ENCODE measurements at places on chromosomes 6 and 20.
A peak's percentile ranks its signal among the peaks of the same experiment; 100 is the strongest.

DNA sequence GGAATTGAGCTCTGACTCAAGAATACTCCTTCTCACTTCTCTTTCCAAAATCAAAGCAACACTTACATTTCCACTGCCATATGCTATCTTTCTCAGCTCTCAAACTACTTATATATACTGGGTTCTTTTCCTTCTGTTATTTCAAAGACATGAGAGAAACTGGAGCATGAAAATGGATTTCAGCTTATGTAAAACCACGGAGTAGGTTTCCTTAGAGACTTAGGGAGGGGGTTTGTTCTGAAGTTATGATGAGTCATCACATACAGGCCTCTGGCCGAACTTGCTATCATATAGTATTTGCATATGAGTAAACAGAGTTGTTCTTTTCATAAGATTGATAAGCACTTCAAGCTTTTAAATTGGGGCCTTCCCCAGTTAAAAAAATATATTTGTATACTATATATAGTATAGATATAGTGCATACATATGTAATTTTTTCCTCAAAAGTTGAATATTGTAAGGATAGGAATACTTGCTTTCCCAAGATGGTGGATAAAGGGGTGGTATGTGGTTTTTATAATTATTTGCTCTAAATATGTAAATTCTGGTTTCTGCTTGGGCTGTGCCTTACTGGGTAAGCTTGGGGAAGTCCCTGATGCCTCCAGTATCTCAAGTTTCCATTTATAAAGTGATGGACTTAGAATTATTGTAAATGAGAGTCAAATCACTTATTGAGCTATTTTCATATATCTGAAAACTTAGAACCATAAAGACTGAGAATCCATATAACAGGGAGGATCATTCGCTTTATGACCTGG is 273.9 kb downstream of the RFPL4B start:
- DNase-seq = no peak

DNA sequence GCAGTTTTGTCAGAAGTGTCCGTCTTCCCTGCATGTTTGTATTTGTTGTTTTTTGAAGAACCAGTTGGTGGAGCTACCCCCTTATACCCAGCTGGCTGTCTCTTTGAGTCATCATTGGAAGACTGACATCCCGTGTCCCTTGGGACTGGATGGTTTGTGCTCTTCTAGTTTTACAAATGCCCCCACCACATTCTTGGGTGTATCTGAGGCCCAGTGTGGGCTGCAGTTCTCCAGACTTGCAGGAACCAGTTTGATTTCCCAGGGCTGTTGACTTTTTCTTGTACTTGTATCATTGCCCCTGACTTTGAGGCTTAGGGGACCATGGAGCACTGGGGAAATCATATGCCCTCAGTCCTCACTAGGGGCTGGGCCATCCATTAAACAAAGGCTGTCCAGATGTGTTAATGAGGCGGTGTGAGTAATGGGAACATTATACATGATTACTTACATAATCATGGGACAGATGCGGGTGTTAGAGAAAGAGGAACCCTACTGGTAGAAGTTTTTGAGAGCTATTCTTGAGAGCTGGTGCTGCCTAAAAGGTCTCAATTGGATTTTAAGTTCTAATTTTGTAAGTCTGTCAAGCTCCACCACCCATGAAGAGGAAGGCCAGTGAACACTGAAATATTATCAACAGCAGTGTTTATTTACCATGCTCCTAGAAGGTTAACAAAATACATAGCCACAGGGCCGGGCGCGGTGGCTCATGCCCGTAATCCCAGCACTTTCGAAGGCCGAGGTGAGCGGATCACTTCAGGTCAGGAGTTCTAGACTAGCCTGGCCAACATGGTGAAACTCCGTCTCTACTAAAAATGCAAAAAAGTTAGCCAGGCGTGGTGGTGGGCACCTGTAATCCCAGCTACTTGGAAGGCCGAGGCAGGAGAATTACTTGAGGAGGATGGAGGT is 8.5 kb downstream of the JARID2 start:
- DNase-seq = no peak

GRCh38 chr20:63739130-63740069 is at the start of gene SLC2A4RG:
SLC2A4RG (plus strand) TSS chr20:63739776; CDS start chr20:63739913, 137 bp downstream.
- DNase-seq = no peak

- DNase-seq = no peak
Measured at GRCh38 chr20:5072756-5073659, 46.8 kb downstream of the PCNA start.

DNA sequence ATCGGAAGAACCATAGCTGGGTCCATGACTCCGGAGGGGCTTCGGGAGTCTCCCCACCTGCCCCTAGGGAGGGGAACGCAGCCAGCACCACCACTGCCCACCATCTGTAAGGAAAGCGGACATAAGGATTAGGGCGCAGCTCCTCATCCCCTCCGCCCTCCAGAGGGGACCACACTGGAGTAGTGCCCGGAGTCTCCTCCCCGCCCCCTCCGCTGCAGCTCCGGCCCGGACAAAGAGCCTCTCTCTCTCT is 628 bp downstream of the SLC35B2 start:
- no peak for DNase-seq

- DNase-seq = no peak
Measured at GRCh38 chr6:121645100-121645745, 209.8 kb downstream of the GJA1 start.

DNA sequence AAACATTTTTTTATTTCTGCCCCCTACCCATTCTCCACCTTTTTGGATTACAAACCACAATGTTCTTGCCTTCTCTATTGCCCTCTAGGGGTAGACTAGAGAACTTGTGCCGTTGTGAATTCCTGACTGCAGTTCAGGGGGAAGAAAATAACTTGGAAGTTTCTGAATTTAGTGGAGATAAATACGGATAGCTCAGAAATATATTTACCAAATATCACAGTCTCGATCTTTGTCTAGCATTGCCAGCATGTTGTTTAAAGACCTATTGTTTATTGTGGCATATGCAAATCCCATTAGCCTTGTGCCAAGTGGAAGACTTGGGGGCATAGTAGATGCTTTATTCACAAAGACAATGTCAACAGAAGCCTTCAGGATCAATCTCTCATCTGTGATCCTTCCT is 154.1 kb upstream of the MMS22L start:
- peak; percentile 8 for DNase-seq

GRCh38 chr6:45479834-45480751 is 102.4 kb upstream of the SUPT3H start:
- DNase-seq = peak; percentile 73

DNA sequence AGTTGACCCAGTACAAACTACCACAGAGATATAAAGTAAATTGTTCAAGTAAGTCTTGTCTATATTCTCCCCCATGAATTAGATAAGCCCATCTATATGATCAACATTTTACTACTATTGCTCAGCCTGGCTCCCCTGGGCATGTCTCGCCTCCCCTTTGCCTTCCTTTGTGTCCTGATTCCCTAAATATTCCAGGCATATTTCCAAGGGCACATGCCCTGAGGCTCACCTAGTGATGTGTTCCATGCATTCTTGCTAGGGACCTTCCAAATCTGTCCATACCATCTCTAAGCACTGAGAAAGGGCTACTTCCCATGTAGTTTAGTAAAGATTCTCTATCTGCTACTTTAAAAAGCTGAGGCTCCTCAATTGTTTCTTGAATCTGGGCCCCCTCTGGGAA is 309.5 kb upstream of the PRND start:
- no peak for DNase-seq

- no peak for DNase-seq
Measured at GRCh38 chr6:51578994-51579393, 508.4 kb downstream of the PKHD1 start.

- no peak for DNase-seq
Measured at GRCh38 chr6:47180633-47181032, 129.1 kb downstream of the TNFRSF21 start.

DNA sequence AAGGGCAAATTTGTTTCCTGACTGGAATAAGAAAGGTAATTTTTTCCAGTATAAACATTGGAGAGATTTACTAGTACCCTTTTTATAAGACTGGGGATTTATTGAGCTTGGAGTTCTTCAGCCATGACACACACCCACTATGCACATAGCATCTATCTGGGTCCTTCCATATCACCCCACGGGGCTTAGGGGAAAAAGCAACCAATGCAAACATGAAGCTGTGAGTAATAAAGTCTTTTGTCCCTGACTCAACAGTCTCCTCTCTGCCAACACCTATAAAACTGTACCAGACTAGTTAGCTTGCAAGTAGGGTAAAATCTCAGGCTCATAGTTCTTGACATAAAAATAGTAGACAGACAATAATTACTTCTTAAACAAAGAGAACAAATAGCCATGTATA is 23.4 kb downstream of the COL21A1 start:
- no peak for DNase-seq

DNA sequence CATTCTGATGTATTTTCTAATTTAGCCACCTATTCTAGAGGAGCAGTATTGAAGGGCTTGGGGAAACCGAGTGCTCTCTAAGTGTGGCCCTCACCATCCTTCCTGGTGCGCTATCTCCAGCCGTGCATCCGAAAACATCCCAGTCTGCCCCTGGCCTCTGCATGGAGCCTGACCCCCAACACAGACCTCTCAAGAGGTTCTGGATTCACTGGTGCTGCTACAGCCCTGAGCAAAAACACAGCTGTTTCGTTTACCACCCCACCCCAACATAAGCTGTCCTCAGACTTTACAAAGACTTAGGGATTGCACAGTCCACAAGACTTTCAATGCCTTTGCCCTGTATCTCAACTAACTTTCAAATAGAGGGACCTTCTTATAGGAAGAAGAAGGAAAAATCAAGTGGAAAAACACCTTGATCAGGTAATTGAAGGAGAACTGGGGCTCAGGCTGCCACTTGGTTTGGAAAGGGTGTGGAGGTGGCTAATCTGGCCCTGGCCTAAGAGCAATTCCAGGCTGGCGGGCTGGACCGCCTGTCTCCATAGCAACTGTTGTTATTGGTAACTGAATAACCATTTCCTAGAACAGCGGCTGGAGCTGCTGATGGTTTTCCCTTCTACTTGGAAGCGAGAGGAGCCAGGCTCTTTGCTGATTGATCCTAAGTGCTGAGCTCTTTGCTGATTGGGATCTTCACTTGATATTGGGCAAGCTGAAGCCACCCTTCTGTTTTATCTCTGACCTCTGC is 90.2 kb upstream of the TOX2 start:
- DNase-seq = no peak

- no peak for DNase-seq
Measured at GRCh38 chr6:89530982-89531381, 98.0 kb downstream of the ANKRD6 start.

DNA sequence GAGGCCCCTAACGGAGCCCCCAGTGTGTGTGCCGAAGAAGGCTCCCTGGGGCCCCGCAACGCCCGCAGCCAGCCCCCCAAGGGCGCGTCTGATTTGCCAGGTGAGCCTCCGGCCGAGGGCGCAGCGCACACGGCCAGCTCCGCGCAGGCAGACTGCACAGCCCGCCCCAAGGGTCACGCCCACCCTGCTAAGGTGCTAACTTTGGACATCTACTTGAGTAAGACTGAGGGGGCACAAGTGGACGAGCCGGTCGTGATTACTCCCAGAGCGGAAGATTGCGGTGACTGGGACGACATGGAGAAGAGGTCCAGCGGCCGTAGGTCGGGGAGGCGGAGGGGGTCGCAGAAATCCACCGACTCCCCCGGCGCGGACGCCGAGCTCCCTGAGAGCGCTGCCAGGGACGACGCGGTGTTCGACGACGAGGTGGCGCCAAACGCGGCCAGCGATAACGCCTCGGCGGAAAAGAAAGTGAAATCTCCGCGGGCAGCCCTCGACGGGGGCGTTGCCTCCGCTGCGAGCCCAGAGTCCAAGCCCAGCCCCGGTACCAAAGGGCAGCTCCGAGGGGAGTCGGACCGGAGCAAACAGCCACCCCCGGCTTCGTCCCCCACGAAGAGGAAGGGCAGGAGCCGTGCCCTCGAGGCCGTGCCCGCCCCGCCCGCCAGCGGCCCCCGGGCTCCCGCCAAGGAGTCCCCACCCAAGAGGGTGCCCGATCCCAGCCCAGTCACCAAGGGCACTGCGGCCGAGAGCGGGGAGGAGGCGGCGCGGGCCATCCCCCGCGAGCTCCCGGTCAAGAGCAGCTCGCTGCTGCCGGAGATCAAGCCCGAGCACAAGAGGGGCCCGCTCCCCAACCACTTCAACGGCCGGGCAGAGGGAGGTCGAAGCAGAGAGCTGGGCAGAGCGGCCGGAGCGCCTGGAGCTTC is 117.0 kb downstream of the RTN4IP1 start:
- no peak for DNase-seq

DNA sequence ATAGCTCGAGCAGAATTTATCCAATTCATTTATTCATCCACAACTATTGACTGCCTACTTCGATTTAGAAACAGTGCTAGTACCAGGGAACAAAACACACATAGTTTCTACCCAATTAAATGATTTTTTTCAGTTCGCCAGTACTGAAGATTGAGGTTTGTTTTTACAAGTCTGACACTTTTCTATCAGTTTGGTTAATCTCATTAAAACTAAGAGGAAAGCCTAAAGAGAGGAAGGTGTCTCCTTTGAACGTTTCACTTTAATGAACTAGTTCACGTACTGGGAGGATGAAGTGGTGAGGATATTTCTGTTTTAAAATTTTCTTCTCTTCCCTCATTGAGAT is 570 bp upstream of the ANKS1A start:
- DNase-seq = no peak

- DNase-seq = no peak
Measured at GRCh38 chr6:53916804-53917463, 122.1 kb downstream of the LRRC1 start.

DNA sequence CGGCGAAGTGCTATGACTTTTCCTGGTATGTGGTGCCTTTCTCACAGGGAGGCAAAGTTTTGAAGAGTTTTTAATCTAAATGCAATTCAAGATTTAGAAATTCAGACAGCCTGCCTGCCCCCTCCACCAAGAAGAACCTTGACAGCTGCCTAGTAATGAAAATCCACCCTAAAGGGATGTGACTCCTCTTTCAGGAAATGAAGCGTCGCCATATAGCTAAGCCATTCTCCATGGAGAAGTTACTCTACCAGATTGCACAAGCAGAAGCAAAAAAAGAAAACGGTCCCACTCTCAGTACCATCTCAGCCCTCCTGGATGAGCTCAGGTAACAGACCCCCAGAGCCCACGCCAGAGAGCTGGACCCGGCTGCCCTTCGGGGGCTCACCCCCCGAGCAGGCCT is 150.1 kb downstream of the DTNBP1 start:
- no peak for DNase-seq

DNA sequence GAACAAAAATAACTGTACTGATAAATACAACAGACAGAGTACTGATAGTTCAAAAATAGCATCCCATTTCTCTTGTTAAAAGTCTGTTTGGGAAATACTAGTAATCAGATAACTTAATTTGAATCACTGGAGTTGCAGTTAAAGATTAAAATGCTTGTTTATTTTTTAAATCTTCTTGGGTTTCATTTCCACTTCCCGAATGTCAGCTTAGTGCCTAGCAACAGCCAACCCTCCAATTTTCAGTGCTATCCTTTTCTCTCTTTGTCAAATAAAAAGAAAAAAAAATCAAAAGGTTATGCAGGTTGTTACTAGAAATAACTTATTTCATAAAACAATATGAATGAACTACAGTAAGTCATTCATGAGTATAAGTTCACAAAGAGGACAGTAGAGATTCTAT is 257.7 kb upstream of the STXBP5 start:
- no peak for DNase-seq

Data from Jurkat, Clone E6-1 (cell line).